T-helper 9 cell (primary cell): ENCODE measurements at places on chromosomes 1 and 21.

- no peak for DNase-seq
Observed at GRCh38 chr1:1326075-1326605, 1.5 kb downstream of the CPTP start.

GRCh38 chr1:240086726-240087125 is 5.0 kb upstream of the FMN2 start:
- no peak for DNase-seq

- DNase-seq: no peak
Observed at GRCh38 chr1:226166341-226166740, 20.2 kb downstream of the ACBD3 start.

DNA sequence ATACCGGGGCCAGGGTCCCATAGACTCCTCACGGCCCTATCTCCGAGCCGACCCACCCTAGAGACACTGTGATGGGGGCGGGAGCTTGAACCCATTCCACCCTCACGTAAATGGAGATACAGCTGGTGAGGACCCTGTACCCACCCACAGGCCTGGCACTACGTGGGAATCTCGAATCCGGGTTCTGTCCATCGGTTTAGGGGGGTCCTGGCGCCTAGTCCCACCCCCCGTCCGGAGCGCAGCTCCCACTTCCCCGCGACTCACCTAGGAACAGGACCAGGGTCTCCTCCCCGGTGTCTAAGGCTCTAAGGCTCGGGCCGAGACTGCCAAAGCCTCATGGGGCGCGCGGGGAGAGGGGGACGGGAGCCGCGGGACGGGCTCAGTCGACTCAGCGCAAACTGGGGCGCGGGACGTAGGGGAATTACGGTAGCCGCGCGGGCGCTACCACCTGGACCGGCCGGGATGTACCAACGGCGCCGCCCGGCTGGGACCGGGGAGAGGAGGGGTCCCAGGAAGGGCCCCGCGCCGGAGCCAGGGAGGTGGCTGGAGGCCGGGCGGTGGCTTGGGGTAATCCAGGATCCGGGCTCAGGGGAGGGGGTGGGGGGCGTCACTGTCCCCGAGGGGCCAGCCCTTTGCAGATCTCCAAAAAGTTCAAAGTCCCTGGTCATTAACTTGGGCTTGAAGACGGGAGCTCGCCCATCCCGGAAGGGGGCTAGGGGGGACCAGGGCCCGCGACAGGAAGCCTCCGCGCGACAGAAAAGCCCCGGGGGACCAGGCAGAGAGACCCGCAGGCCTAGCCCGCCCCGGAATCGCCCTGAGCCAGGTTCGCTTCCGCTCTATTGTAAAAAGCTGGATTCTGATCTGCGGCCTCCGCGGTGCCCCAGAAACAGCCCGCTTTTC is 1.0 kb downstream of the PLEKHG5 start:
- peak; percentile 39 for DNase-seq

- no peak for DNase-seq
Observed at GRCh38 chr1:58515794-58516401, 30.6 kb downstream of the OMA1 start.

DNA sequence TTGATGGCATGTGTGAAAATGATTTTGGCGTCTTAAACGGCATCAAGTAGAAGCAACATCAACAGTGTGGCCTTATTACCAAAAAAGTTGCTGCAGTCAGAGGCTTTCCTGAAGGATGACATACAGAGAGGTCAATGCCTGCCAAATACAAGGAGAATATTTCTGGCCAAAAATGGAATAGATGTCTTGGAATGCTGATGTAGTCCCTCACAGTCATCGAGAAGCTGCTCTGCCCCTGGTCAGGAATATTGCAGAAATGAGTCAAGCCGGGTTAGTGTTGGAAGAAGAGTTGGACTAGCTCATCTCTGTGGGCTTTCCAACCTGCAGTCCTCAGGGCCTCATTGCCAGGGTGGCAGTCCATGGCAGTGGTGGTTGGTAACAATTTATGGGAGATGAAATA is 42.1 kb downstream of the NOS1AP start:
- no peak for DNase-seq

- DNase-seq: no peak
Observed at GRCh38 chr1:81689531-81689941, 111.2 kb upstream of the ADGRL2 start.

DNA sequence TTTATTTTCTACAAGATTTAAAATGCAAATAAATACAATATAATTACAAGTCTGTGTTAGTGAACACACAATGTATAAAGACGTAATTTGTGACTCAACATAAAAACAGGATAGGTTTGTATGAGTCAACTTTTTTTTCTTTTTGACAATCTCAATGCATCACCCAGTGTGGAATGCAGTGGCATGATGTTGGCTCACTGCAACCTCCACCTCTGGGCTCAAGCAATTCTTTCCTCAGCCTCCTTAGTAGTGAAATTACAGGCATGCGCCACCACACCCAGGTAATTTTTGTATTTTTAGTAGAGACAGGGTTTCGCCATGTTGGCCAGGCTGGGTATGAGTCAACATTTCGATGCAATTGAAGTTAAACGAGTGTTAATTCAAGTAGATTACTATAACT is 5.9 kb upstream of the SPRR2E start:
- DNase-seq: no peak

DNA sequence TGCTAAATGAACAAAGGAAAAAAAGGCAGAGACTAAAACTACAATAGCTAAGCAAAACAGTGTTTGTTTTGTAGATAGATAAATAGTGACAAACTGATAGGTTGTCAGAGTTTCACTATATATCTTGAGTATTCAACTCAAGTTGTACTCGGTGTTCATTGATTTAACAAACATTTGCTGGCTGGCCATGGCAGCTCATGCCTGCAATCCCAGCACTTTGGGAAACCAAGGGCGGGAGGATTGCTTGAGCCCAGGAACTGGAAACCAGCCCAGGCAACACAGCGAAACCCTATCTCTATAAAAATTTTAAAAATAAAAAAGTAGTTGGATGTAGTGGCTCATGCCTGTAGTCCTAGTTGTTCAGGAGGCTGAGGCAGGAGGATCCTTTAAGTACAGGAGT is 17.3 kb downstream of the C1orf185 start:
- DNase-seq: no peak

DNA sequence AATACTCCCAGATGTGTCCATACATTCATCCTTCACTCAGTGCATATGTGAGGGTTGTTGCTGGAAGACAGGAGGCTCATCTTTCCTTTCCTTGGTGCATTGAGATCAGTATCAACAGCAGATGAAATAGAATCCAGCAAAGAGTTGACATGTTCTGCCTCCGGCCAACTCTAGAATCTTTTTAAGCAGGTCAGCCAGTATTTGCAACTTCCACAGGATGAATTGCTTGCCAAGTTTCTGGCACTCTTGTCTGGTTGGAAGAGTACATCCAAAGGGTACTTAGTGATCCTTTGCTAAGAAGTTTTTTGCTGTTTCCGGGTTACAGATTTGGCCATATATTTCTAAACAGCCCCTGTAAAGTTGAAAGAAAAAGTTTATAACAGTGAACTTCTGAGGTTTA is 21.1 kb downstream of the SYNC start:
- DNase-seq: no peak

GRCh38 chr1:79663916-79664315 is 657.4 kb upstream of the ADGRL4 start:
- DNase-seq: no peak

GRCh38 chr1:28208818-28209441 is 23.9 kb downstream of the DNAJC8 start:
- DNase-seq: peak; percentile 34

- DNase-seq: no peak
Observed at GRCh38 chr1:209094384-209094783, 489.1 kb upstream of the CAMK1G start.

GRCh38 chr21:15291621-15292266 is 226.9 kb upstream of the NRIP1 start:
- DNase-seq: no peak

- no peak for DNase-seq
Observed at GRCh38 chr1:247998811-247999210, 14.6 kb upstream of the OR2L5 start.

DNA sequence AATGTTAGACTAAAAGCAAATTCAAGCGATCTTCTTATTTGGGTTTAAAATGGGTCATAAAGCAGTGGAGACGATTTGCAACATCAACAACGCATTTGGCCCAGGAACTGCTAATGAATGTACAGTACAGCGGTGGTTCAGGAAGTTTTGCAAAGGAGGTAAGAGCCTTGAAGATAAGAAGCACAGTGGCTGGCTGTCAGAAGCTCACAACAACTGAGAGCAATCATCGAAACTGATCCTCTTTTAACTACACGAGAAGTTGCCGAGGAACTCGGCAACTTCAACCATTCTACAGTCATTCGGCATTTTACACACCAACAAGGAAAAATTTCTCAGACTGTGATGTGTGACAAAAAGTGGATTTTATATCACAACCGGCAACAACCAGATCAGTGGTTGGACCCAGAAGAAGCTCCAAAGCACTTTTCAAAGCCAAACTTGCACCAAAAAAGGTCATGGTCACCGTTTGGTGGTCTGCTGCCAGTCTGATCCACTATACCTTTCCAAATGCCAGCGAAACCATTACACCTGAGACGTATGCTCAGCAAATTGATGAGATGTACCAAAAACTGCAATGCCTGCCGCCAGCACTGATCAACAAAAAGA is 47.9 kb downstream of the ASH1L start:
- DNase-seq: no peak

- DNase-seq: no peak
Observed at GRCh38 chr21:44736291-44737004, 25.1 kb upstream of the TSPEAR start.

DNA sequence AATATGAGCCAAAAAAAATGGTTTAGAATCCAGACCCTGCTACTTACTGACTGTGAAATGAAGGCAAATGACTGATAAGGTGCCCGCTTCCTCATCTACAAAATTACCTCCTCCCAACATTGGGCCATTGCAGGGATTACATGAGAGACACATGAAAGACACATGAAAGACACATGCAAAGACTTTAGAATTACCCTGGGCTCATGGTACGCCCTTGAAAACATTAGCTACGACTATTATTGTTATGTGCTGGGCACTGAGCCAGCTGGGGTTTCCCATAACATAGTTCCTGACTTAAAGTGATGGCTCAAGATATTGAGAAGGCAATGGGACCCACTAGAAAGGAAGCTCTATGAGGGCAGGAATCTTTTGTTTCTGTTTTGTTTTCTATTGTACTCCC is 43.7 kb upstream of the KANK4 start:
- DNase-seq: no peak

- no peak for DNase-seq
Observed at GRCh38 chr1:3772715-3773571, at the start of gene SMIM1. Gene SMIM1, plus strand, starts transcription at chr1:3772749. Its CDS starts 2,625 bp downstream, at chr1:3775374.

DNA sequence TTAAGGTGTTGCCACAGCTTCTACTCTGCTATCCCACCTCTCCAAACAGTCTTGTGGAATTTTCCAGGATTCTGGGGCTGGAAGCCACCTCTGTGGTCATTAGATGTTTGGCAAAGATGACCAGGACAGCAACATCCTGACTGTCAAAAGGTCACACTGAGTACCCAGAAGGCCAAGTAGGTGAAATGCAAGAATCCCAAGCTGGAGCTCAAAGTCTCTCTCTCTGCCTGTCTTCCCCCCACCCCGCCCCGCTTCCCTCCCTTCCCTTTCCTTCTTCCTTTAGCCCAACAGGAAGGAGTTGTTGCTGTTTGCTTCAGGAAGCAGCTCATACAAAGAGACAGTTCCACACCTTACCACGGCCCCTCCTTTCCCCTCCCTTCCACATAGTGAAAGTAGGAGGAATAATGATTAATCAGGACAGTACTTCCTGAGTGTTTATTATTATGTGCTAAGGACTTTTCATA is 75.6 kb upstream of the SLC2A1 start:
- DNase-seq: no peak

- DNase-seq: no peak
Observed at GRCh38 chr1:180387413-180387812, 115.0 kb downstream of the ACBD6 start.

DNA sequence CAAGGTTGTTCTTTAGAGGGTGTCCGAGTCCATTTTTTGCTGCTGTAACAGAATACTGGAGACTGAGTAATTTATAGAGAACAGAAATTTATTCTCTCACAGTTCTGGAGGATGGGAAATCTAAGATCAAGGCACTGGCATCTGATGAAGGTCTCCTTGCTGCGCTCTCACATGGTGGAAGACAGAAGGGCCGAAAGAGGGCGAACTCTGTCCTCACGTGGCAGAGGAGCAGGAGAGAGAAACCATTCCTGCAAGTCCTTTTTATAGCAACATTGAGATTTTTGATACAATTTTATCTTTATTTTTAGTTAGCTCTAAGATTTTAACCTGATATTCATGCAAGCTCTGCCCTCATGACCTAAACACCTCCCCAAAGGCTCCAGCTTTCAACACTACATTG is 48.3 kb downstream of the ATG4C start:
- no peak for DNase-seq

DNA sequence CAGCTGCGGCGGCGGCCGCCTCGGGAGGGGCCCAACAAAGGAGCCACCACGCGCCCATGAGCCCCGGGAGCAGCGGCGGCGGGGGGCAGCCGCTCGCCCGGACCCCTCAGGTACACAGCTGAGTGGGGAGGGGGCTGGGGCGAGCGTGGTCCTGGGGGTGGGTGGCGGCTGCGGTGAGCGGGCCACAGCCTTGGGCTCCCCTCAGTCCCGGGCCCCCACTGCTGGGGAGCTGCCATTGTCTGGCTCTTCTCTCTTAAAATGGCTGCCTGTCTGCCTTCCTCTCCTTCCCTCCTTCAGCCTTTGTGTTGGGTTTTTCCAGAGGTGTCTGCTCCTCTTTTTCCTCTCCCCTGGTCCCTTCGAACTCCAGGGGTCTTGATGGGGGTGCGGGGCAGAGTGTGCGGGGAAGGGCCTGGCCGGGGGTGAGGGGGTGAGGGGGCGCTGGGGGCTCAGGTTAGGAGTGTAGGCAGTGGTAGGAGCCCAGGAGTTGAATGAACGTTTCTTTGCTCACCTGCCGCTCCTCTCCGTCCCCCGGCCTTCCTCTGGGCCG is 1.7 kb downstream of the ARID1A start:
- peak; percentile 10 for DNase-seq

DNA sequence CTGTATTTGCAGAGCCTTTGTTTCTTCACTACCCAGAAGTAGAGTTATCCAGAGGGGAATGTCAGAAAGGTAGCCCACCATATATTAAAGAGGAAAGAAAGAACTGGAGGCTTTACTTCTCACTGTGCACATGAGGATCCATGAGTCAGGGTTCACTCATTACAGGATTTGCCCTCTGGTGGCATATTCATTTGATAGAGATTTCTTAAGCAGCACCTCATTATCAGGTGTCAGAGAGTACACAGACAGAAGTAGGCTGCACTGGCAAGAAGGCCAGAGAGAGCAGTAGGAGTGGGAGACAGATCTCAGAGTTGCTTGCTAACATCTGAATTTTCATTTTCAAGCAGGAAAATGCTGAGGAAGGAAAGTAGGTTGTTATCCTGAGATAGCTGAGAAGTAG is 123.8 kb downstream of the PIK3R3 start:
- DNase-seq: no peak

DNA sequence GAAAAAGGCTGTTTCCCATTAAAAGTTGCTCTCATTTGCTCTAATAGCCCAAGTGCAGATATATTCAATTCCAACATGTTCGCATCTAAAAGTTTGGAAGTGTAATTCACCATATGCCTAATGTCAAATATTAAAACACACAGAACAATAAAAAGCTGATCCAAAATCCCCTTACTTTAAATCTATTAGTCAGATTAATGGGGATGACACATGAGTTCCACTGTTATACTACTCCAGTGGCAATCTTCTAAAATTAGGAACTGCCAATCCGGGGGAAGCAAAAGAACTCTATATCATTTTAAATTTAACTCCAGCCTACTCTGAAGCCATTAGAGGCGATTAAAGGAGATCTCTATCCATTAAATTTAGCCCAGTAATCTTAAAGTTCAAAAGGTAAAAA is 317.1 kb downstream of the NTNG1 start:
- DNase-seq: no peak

- no peak for DNase-seq
Observed at GRCh38 chr1:214660900-214661299, 57.9 kb downstream of the CENPF start.

- no peak for DNase-seq
Observed at GRCh38 chr21:43618940-43619339, 40.3 kb downstream of the HSF2BP start.
